Natural killer cell treated with Interleukin-12 subunit alpha and Interleukin-12 subunit beta and Interleukin-15 and Interleukin-18, amount 100 ng/mL, for 72 hours (primary cell): ENCODE measurements at places on chromosomes 3 and 15.

DNA sequence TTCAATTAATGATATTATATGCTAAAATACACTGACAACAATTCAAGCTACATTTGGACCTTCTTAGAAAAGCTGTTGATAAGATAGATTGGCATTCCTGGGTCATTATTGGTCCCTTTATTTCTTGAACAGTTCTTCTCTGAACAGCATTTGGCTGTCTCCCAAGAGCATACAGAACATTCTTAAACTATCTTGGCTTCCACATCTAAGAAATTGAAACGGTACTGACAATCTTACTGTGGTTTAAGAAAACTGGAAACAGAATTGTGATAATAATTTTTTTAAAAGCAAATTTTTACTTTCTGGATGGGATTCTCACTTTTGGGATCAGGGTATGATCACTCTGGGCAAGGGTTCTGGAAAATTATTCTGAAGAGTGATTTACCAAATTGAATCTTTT is 161.7 kb upstream of the ZNF385D start:
- no peak for DNase-seq

DNA sequence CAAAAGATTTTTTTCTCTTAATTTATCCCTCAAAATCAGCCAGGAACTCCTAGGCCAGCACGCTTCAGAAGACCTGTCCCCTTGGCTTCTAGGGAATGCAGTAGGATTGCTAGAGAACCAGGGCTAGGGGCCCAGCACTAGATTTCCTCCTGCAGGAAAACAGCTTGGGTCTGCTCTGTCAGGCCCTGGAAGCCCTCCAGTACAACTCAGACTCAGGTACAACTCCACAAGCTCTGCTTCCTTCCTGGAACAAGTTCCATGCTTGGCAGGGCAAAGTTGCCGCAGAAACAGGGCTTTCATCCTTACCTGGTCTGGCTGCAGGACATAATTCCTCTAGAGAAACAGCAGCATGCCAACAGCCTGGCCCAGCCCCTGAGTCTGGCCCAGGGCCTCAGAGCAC is 96.1 kb upstream of the CTNNB1 start:
- no peak for DNase-seq

- DNase-seq = no peak
These were observed 21.6 kb downstream of the SLCO3A1 start for GRCh38 chr15:91874992-91875660.

- no peak for DNase-seq
These were observed 13.3 kb downstream of the TAFA4 start for GRCh38 chr3:68919000-68919399.

DNA sequence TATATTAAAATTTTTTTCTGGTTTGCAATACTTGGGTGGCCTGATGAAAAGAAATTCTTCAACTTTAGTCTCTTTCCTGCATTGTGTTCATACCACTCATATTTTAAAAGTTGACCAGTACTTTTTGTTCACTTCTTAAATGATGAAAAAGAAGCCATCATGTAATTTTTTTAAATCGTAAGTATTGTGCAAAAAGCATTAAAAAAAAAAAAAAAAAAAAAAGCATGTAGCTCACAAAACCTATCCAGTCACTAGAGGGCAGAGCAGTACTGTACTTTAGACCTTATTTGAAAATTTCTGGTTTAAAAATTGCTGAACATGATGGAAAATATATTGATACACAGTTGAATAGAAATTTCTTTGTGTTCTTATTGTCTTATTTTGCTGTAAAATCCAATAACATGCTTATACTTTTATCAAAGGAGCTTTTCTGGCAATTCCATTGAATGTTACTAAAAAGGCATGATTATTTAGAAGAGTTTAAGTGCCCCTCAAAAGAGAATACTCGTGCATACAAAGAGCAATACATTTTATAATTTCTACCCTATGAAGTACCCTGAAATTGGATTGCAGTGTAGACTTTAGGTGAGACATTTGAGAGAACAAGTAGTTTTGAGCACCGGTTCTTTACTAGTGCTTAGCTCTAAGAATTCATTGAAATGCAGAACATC is 137.7 kb downstream of the BBX start:
- no peak for DNase-seq

DNA sequence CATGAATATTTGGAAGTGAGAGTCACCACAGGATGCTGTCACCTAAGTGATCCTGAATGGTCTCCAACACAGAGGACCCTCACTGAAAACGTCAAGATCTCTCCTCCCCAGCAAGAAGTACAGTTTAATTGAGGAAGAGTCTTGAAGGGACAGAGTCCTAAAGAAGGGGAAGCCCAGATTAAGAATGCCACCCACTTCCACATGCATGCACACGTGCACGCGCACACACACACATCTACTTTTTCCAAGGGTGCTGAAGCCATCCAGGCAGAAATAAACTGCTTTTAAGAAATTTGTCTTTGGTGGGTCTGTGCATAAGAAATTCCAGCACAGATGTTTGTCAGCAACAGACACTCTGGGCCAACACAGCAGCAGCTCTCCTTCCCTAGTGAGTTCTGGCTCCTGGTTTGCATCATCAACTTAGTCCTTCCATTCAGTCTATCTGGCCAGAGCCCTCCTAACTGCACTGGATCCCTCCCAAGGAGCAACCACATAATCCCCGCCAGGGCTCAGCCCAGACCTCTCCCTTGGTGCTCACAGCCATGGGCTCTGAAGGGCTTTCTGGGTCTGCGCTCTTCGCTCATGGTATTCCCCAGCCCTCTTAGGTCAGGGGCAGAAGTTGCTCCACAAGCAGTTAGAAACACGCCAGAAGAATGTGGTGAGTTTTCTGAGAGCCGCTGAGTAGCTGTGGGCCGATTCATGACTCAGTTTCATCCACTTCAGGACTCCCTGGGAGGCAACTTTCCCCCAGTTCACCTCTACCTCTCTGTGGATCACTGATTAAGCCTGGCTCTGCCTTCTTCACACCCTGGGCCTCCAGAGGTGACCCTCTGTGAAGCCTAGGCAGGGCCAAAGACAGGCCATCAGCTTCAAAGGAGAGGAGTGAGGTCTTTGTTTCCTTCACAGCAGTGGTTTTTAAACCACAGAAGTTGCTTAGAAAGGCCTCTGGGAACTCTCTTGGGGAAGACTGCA is 132.6 kb upstream of the LIPC start:
- no peak for DNase-seq

GRCh38 chr15:90028376-90028944 is 27.3 kb downstream of the ZNF710 start:
- DNase-seq = no peak
